Left lung (tissue), 14 donors: ENCODE measurements at places on chromosomes 11 and 22. TPM values are rescaled to one million over a fixed set of nuclear protein-coding genes. Genes with fewer than 3 reads are reported as not detected.

The GNAZ gene
- total RNA-seq = 2.1 TPM

DNA sequence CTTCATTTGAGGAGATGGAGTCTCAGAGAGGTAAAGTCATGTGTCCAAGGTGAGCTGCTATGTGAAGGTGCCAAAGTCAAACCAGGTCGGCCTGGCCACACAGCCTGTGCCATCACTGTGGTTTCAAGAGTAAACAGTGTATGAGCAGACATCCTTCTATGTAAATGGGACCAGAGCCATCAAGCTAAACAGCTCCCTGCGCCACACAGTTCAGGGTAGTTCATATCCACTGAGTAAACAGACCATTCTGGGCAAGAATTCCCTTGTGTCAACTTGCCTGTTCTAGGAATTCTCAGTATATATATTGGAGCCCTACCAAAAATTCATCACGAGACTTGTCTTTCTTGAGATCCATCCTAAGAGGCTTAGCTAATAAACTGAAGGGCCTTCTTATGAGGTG is 77.5 kb downstream of the AMOTL1 start:
- no peak for DNase-seq

DNA sequence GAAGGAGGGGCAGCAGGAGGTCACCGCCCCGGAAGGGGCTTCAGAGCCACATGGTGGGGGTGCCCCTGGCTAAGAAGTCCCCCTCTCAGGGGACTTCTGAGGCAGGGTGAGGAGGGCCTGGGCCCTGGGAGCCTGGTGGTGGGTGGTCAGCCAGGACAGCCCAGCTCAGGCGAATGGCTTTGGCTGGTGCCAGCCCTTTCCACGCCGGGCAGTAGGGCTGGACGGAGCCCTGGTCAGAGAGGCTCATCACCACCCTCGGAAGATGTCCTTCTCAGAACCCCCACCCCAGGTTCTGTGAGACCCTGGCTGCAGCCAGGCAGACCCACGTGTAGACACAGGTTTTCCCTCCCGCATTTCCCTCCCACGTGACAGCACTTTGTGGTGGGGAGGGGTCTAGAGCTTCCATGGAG is 35.9 kb downstream of the OSBPL5 start:
- no peak for DNase-seq

DNA sequence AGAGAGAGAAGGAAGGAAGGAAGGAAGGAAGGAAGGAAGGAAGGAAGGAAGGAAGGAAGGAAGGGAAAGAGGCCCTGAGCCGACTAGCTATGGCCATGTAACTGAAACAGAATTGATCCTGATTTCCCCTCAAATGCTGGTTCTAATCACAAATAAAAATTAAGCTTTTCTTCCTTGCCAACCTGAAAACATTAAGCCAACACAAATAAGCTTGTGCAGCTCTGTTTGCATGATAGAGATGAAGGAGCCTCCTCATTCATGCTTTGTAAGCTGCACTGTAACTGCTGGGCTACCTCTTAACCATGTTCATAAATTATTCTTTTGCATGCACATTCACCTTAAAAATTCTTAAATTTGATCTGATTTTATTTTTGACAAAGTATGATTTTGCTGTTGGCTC is 27.7 kb upstream of the APOL5 start:
- no peak for DNase-seq

DNA sequence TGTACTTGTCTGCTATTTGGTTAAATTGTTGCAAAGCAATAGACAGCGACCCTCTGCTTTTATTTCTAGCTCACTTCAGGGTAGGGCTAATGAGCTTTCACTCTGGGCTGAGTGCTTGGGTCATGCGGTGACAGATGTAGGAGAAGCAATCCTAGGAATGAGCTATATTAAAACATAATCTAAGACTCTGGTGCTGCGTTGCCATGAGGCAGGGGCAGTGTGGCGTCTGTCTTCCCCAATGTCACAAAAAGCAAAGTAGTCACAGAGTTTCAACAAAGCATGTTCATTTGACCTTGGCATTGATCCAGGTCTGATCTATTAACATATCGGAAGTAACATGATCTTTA is 55.5 kb upstream of the GRAMD1B start:
- no peak for DNase-seq

DNA sequence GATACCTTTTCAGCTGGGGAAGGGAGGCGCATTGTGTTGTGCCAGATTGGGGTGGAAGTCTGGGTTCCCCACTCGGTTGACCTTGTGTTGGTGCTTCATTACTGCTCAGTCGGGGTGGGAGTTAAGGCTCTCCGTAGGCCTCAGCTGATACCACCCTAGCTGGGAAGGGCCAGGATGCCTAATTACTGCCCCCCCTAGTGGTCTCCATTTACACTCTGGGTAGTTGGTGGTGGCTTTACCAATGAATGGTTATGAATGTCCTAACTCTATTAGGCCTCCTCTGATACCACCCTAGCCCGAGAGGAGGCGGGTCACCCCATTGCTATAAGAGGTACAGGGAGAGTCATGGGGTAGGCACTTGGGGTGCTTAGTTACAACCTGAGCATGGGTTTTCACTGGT is 27.5 kb upstream of the HIKESHI start:
- no peak for DNase-seq

GRCh38 chr11:110962921-110963320 is 250.7 kb upstream of the ARHGAP20 start:
- DNase-seq = no peak
